ENCODE measurements at places on chromosomes 13 and 19.

- DNase-seq: peak; percentile 42
These were observed 26.5 kb downstream of the CEBPG start for GRCh38 chr19:33399745-33400681.

DNA sequence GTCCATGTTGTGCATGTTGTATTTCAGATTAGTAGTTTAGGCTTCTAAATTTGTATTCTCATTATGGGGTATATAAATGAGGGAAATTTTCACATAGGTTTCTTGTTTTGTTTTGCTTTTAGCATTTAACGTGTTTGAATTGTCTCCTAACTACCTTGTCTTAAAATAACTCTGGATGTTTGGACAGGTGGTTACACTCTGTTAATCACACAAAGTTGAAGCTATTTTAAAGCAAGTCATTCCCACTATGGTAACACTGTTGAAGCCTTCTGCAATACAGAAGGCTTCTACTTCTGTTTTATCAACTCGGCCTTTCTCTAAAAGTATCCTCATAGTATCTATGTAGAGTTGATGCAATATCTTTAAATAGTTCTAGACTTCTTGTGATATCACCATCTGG is 245.3 kb upstream of the HTR2A start:
- DNase-seq: no peak

- peak; percentile 74 for DNase-seq
These were observed 40.6 kb upstream of the ZNF681 start for GRCh38 chr19:23799321-23799720.

- no peak for DNase-seq
These were observed 560 bp downstream of the NDUFA7 start for GRCh38 chr19:8320564-8321066.

- DNase-seq: peak; percentile 85
These were observed 1.2 kb downstream of the CGB7 start for GRCh38 chr19:49056101-49056901.
